T-helper 2 cell (primary cell): ENCODE measurements at places on chromosomes 6 and 20.

GRCh38 chr6:163494279-163494727 is 79.8 kb downstream of the QKI start:
- no peak for DNase-seq

GRCh38 chr6:165758441-165758840 is 95.4 kb upstream of the PDE10A start:
- DNase-seq, result no peak

GRCh38 chr6:14913931-14914330 is 331.9 kb upstream of the JARID2 start:
- DNase-seq, result no peak

- no peak for DNase-seq
These were observed 3.2 kb downstream of the GFOD1 start for GRCh38 chr6:13484138-13484708.

DNA sequence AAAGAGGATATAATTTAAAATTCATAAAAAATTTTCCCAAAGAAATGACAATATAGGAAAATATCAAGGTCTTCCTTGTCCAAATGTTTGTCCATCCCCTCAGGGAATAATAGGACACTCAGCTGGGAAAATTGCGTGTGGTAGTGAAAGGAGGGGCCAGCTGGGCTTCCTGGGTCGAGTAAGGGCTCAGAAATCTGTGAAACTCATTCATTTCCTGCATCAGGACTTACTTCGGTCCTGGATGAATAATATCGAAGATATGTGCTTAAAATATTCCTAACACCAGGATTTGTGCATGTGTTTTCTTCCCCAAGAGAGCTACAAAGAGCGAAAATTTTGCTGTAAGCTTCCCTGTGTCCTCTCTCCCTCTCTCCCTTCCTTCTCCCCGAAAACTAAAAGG is 118.2 kb upstream of the GJE1 start:
- no peak for DNase-seq

- no peak for DNase-seq
These were observed 52.1 kb upstream of the CD93 start for GRCh38 chr20:23138226-23138625.

DNA sequence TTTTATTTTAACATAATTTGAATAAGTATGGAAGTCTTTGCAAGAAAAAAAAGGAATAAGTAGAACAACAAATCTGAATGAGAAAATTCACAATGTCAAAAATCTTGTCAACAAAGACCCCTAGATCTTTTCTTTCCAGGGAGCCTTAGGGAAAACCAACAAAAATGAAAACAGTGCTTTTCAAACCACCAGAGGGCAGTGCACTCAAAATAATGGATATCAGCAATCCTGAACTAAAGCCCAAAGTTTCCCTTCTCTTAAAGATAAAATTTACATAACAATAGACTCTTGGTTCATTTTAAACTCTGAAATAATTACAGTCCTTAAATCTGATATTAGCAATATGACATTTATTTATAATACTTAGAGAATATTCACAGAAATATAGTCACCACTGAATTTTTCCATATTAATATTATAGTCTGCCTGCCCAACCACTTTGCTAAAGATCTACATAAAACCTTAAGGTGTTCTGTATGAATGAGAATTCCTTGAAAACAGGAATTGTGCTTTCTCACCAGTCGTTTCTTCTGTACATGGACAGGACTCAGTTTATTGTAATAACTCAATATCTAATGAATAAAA is 105.3 kb upstream of the BMP5 start:
- DNase-seq, result no peak

DNA sequence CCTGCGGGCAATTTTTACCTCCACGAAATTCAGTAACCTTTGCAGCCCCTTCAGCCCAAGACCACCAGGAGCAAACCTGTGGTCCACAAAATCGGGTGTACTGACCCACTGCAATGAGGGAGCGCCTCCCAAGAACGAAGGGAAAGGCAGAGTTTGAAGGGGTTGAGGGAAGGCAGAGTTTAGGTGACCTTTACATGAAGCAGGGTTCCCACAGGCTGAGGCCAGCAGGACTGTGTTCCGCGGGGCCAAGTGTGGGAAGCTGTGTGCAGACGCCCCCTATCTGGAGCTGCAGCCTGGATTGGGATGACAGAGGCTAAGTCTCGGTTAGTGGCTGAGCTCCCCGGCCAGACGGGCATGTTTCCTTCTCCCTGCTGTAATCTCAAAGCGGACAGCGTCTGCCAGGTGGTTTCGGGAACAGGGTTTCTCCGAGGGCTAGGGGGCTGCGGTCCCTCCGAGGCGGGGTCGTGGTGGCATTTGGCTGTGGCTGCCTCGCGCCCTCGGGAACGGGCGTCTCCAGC is 826 bp upstream of the PYGB start:
- DNase-seq, result no peak

DNA sequence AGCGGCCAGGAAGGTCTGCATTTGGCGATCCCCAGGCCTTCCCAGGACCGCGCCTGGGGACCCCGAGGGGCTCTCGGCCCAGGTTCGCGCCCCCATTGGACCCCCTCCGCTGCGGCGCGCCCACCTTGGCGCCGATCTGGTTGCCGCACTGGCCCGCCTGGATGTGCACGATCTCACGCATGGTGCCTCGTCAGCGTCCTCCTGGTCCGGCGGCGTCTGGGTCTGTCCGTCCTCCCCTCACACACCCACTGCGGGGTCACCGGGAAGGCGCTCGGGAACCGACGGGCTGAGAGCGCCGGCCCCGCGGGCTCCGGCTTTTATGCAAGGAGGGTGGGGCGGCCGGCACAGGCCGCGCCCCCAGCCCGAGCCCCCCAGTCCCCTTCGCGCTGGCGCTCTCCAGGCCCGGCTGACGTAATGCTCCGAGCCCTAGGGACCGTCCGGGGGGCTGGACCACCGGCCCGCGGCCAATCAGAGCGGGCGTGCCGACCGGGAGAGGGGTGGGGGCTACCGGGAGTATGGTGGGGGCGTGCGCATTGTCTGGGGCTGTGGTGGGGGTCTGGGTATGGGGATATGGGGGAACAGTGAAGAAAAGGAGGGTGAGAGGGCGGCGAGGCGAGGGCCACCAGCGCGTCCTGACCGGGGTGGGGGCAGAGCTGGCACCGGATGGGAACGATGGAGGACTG is at the start of gene TUBB2B:
Gene TUBB2B, minus strand, starts transcription at position 291 of the 683 bp plus-strand sequence. Its CDS starts 110 bp downstream, at position 181.
- DNase-seq, result no peak

DNA sequence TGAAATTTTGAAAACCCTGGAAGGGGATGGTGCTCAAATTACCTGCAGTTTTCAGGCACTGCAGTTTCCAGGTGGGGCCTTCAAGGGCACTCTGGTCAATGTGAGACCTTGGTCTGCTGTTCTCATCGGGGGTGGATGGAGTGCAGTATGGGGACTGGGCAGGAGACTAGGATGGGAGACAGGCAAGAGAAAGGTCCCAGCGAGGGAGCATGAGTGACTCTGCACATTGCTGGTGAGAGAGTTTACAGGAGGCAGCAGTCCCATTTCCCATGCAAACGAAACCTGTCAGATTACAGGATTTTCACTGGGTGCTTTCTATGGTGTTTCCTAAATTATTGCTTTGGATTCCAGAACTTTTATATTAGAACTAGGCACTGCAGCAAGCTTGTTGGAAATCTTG is 73.5 kb upstream of the DTNBP1 start:
- no peak for DNase-seq

DNA sequence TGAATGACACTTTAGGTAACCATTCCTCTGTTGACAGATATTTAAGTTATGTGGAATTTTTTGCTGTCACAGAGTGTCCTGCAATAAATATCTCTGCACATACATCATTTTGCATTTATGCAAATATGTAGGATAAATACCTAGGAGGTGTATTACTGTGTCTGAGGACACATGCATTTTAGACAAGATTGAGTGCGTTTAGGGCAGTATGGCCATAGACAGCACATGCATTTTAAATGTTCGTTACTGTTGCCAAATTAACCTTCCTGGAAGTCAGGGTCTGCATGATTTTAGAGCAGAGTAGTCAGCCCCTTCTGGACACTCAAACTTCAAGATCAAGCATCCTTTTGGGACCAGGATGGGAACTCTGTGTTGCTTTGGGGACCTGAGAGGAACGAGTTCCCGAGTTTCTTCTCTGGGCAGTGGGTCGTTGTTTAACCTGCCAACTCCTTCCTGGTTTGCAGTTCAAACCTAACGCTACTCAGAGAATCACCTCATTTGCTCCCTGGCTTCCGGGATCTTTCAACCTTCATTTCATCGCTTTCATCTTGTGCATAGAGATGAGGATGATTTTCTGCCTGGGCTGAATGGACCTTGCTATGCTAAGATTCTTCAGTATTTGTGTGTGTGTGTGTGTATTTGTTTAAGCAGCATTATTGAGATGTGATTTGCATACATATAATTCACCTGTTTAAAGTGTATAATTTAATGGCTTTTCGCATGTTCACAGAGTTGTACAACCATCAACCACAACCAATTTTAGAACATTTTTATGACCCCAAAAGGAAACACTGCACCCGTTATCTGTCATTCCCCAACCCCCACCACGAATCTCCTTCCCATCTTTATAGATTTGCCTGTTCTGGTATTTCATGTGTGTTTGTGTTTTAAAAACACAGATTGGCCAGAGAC is 9.8 kb downstream of the BCAS4 start:
- no peak for DNase-seq

GRCh38 chr6:46953921-46954320 is 32.2 kb upstream of the ADGRF5 start:
- DNase-seq, result no peak

- DNase-seq, result no peak
These were observed 87.2 kb upstream of the STXBP5 start for GRCh38 chr6:147117011-147117410.

GRCh38 chr20:62972845-62973745 is 20.6 kb downstream of the SLC17A9 start:
- no peak for DNase-seq

DNA sequence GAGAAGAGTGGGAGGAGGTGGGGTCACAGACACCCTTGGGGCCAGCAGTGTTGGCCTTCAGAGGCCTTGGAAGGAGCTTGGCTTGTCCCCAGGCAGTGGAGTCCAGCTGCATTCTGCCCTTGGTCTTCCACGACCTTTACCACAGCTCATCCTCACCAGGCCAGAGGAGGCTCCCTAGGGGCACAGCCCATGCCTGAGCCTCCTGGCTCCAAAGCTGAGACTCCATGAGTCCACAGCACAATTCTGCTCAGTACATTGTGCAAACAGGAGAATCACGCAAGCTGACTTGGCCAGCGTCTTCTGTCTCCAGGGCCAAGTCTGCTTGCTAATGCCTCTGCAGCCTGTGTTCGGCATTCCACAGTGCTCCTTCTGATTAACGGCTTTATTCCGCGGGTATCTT is 337.2 kb downstream of the SMOC2 start:
- no peak for DNase-seq

GRCh38 chr6:43628393-43629103 is 516 bp downstream of the GTPBP2 start:
- peak; percentile 22 for DNase-seq

GRCh38 chr20:52231230-52231746 is 39.7 kb upstream of the ZFP64 start:
- DNase-seq, result no peak

DNA sequence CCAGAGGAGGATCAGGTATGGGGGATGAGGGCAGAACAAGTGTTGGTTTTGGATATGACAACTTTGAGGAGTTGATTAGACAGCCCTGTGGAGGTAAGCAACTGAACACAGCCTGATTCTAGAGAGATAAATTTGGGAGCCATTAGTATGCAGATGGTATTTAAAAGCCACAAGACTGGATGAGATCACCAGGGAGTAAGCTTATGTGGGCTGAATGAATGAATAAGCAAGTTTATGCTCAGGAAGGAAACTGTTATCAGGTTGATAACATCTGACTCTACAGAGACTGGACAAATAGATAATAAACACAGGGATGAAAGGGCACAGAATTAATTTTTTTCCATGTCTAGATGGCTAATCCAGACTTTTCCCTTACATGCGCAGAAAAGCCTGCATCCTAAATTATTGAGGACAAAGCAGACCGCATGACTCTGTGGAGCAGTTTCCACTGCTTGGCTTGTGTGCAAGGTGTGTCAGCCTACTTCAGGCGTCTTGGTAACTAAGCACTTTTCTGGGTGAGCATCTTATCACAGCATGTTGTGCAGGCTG is 150.6 kb downstream of the GJA10 start:
- DNase-seq, result no peak

- DNase-seq, result no peak
These were observed 14.4 kb downstream of the PI3 start for GRCh38 chr20:45189067-45189609.

DNA sequence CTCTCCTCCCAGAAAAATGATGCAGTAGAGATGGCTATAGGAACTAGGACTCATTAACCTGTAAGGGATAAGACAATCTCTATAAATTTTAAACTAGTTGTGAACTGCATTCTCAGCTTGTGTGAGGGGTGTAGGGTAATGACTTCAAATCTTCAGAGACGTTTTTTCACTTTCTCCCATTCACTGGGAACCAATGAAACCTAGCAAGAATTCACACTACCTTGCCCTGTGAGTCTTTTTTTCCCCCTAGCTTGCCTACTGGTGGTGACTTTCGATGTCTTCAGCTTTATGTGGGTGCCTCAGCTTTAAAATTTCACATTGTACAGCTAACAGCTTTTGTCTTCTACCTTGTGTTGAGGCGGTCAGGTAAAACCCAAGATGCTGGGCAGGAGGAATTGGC is 192.0 kb downstream of the MEI4 start:
- no peak for DNase-seq

DNA sequence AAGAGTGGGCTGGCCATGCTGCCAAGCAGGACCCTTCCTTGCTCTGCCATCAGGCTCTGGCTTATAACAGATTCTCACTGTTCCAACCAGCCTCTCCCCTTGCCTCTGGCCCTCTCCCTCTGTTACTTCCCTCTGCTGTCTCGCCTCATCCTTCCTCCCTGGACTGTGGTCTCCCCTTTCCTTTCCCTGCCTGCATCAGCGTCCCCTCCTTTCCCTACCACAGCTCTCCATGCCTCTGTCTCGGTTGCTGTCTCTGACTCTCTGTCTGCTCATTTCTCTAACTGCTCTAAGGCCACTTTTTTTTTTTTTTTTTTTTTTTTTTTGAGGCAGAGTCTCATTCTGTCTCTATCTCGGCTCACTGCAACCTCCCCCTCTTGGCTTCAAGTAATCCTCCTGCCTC is 173.4 kb downstream of the PTPRT start:
- DNase-seq, result no peak

DNA sequence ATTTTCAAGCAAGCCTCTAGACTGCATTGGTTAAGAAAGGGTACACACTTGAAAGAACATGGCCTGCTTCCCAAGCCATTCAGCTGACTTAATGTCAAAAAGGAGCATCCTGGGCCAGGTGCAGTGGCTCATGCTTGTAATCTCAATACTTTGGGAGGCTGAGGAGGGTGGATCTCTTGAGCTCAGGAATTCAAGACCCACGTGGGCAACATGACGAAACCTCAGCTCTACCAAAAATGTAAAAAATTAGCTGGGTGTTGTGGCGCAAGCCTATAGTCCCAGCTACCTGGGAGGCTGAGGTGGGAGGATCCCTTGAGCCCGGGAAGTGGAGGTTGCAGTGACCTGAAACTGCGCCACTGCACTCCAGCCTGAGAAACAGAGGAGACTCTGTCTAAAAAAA is 26.9 kb upstream of the NT5E start:
- no peak for DNase-seq

DNA sequence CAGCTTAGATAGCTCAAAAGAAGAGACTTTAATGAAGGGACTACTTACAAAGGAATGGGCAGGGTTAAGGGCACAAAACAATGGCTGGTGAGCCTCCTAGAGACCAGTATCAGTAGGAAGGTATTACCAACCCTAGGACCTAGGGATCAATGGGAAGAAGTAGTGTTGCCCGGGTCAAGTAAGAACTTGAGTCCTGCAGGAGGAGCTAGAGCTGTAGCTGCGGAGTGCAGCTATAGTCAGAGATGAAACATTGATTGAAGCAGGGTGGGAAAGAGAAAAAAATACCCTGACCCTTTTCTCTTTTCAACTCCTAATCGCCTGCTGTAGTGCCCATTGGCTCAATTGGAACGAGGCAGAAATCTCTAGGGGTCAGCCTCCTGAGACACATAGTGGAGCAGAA is 144.0 kb downstream of the FLRT3 start:
- DNase-seq, result no peak
